ENCODE measurements at places on chromosomes 12 and 14.

- no peak for DNase-seq
Observed at GRCh38 chr12:72286526-72286925, 14.4 kb downstream of the TRHDE start.

- peak; percentile 50 for DNase-seq
Observed at GRCh38 chr12:27552886-27553560, 29.0 kb downstream of the PPFIBP1 start.

DNA sequence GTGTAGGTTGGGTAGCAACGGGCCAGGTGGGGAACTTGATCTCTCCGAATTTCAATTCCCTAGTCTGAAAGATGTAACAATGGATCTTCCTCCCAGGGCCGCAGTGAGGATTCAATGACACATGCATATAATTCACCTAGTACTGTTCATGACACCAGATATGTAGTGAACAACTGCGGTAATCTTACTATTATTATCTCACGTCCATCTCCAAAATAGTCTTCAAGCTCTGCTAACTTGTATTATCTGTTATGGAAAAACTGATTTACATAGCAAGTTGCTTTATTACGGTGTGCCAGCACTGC is 26.4 kb downstream of the MOK start:
- DNase-seq, result no peak

- DNase-seq, result no peak
Observed at GRCh38 chr12:51108136-51108535, 24.7 kb upstream of the CSRNP2 start.

GRCh38 chr14:75610834-75611233 is 32.4 kb downstream of the FLVCR2 start:
- DNase-seq, result peak; percentile 31

- DNase-seq, result no peak
Observed at GRCh38 chr12:78793491-78793890, 71.1 kb upstream of the SYT1 start.

- peak; percentile 59 for DNase-seq
Observed at GRCh38 chr12:94650143-94651056, at the start of gene TMCC3. Gene TMCC3, minus strand, starts transcription at chr12:94650557. Its CDS starts 127 bp downstream, at chr12:94650430.

DNA sequence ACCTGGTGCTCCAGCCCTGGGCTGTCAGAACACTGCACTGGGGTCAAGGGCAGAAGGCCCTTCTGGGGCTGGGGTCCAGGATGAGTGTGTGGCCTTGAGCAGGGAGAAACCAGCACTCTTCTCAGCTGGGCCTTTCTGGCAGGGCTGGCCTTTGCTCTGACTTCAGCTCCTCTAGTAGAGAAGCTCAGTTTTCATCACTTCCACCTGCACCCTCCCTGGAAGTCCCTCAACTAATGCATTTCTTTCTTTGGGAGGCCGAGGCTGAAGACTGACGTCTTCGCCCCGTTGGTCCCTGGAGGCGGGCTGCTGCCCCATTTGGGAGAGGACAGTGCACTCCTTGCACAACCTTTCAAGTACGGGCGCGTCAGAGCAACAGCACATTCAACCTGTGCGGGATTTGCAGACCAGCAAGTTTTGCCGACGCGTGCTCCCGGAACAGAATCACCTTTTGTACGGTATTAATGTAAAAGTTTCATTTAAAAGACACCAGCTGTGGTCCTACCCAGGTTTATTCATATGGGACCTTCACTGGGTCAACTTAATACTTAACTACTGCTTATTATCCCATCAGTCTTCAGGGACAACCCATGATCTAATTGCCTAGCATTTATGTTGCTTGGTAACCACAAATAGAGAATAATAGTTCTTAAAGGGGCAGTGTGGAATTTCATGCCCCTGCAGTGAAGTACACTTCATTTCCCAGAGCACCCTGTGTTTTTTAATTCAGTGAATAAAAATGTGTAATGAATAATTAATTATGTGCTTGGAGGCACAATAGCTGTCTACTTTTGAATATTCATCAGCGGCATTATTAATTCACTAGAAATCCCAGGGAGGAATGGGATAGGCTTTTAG is 134.8 kb upstream of the VRK1 start:
- DNase-seq, result no peak

DNA sequence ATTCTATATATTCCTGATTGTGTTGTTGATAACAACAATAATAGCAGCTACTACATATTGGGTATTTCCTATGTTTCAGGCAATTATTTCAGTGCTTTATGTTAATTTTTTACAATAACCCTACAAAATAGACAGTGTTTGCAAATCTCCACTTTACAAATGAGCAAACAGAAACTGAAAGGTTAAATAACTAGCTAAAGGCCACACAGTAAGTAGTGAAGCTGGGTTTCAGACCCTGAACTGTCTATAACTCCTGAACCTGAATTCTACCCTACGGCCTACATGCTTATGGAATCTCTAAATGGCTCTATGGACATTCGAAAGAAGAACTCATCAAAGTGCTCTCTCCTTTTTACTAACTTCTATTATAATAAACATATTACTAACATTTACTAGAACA is 19.7 kb upstream of the NUDT4 start:
- no peak for DNase-seq

DNA sequence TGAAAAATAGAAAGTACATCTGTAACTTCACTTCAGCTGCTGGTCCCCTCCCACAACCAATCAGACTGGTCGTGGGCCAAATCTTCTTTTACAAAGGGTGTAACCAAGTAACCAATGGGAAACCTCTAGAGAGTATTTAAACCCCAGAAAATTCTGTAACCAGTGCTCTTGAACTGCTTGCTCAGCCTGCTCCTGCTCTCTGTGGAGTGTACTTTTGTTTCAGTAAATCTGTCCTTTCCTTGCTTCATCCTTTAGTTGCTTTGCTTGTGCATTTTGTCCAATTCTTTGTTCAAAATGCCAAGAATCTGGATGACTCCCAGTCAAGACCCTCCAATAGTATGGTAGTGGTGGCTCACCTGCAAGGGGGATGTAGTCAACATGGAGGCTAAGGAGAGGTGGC is 489.1 kb downstream of the FUT8 start:
- no peak for DNase-seq

- DNase-seq, result no peak
Observed at GRCh38 chr12:57614178-57614947, 3.1 kb downstream of the ARHGEF25 start.

- no peak for DNase-seq
Observed at GRCh38 chr12:34377243-34378035, 355.1 kb downstream of the ALG10 start.

GRCh38 chr14:58054100-58054499 is 97.9 kb downstream of the ARMH4 start:
- no peak for DNase-seq

- DNase-seq, result no peak
Observed at GRCh38 chr12:113330505-113330904, 4.4 kb downstream of the SLC8B1 start.

DNA sequence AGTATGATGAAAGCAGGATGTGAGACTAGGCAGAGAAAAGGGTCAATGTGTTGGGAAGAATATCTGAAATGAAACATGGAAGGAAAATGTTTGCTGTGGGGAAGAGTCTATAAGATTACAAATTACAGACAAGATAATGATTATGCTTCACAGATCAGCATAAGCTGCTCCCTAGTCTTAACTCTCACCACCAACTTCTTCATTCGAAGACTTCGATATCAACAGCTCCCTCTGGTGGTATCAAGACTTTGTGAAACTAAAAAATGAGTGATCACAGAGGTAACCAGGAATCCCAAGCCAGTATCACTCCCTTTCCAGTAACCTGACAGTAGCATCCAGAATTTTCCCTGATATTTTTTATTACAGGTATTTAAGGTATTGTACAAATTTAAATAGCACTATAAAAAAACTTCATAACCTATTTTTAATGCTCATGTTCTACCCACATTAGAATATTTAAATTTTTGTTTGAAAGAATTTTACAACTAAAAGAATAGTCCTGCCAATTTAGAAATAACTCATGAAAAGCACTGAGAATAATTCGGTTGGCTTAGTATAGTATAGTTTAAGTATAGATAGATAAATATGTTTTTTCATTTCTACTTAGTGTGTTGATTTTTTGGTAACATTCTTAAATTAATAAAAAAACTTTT is 84.4 kb downstream of the C2CD5 start:
- peak; percentile 63 for DNase-seq

DNA sequence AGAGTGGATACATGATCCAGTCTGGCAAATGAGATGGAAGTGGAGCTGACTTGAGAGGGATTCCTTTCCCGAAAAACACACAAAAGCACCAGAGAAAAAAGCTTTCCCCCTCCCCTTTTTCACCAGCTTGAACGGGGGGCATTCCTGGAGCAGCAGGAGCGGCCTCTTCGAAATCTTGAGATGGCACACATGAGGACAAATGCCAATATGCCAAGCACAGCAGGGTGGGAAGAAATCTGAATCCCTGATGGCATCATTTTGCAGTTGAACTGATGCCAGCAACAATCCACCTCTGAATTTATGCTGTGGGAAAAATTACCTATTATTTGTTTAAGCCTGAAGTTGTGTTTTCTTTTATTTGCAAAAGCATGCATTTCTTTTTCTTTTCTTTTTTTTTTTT is 29.7 kb upstream of the BICD1 start:
- DNase-seq, result no peak

GRCh38 chr14:80560800-80561657 is 349.7 kb upstream of the DIO2 start:
- no peak for DNase-seq

GRCh38 chr12:29147731-29148595 is 1.1 kb upstream of the FAR2 start:
- peak; percentile 23 for DNase-seq

DNA sequence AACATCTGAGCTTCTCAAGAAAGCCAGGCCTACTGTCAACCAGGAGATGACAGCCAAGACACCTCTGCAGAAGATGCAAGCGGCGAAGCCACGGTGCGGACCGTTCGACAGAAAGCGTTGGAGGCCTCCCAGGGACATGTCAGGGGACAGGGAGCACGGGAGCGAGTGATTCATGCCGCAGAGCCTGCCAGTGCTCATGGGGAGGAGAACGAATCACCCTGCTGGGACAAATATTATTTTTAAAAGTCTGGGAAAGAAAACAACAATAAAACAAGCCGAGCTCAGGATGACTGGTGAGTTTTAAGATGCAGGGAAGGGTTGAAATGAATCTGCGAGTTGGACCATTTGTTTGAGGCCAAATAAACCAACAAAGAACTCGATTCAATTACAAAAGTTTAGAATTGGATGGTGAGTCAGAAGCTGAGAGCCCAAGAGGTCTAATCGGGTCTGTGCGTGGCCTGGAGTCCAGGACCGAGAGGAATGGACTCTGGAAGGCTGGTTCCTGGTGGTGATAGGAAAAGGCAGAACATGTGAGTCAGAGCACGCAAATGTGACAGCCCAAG is 91.0 kb downstream of the RBM19 start:
- DNase-seq, result peak; percentile 37

DNA sequence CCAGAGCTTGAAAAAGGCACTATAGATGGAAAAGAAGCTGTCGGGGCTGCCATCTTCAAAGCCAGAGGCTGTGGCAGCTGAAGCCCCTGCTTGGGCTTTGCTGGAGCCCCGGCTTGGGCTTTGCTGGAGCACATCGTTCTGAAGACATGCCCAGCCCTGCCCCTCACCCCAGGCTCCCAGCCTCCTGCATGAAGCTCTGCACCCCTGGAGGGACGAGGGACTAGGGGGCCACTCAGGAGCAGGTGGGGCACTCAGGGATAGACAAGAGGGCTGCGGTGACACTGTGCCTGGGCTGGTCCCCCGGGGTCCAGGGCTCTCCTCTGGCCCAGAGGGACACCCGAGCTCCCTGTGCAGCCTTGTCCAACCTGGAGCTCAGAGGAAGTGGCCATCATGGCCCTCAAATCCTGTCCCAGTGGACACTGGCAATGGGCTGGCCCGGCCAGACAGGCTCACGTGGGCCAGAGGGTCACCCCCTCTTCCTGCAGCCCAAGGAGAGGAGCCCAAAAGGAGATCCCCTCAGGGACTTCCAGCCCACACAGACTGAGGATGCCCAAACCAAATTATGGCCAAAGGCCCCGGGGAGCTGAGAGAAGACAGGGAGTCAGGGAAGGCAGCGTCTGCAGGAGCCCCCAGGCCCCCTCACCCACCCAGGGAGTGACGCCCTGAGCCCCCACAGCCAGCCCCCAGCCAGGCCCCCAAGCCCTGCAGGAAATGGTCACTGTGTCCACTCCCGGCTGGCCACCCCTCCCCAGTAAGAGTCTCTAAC is 23.1 kb upstream of the C14orf180 start:
- no peak for DNase-seq

DNA sequence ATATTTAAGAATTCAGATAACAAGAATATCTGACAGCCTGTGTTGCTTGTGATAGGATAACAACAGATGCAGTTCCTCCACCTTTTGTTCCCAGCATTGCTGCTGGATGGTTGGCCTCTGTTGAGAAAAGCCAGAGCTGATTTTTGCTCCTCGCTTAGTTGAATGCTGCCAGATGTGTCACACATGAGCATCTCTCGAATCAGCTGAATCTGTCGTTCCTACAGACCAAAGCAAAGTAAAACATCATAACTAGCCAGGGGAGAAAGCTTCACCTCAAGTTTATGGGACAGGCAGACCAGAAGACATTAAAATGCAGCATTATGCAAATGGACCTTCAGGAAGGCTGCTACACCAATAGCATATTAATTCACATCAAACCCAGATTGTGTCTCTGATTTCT is 20.1 kb downstream of the RACGAP1 start:
- DNase-seq, result peak; percentile 59
